Muscle of back (tissue), 13 donors: ENCODE measurements at places on chromosomes 1 and 21. TPM values are rescaled to one million over a fixed set of nuclear protein-coding genes. Genes with fewer than 3 reads are reported as not detected.

Gene KCNT2
- 4.9 TPM for polyA plus RNA-seq

Gene SARS1
- 83.9 TPM for polyA plus RNA-seq

GRCh38 chr1:89799495-89799894 lies 21.3 kb upstream of the LRRC8D start:
- no peak for DNase-seq

DNA sequence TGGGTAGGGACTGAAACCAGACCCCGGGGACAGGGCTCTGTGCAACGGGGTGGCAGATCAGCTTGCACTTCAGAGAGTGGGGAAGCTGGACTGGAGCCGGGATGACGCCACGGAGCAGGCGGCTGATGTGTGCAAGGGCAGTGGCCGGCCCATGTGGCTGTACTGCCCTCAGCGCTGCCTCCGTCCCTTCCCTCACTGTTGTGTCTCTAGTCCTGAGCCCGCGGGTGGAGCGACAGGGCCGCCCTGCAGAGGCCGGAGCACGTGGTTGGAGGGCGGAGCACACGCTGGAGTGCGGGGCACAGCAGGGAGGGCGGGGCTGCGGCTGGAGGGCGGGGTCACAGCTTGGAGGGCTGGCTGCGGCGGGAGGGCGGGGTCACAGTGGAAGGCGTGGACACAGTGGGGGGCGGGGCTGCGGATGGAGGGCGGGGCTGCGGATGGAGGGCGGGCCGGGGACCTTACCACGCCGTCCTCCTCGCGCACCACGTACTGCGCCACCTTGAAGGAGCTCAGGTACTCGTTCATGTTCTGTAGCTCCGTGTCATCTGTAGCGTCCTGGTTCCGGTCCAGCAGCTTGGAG lies 52.4 kb downstream of the CHD5 start:
- DNase-seq, result peak; percentile 66

DNA sequence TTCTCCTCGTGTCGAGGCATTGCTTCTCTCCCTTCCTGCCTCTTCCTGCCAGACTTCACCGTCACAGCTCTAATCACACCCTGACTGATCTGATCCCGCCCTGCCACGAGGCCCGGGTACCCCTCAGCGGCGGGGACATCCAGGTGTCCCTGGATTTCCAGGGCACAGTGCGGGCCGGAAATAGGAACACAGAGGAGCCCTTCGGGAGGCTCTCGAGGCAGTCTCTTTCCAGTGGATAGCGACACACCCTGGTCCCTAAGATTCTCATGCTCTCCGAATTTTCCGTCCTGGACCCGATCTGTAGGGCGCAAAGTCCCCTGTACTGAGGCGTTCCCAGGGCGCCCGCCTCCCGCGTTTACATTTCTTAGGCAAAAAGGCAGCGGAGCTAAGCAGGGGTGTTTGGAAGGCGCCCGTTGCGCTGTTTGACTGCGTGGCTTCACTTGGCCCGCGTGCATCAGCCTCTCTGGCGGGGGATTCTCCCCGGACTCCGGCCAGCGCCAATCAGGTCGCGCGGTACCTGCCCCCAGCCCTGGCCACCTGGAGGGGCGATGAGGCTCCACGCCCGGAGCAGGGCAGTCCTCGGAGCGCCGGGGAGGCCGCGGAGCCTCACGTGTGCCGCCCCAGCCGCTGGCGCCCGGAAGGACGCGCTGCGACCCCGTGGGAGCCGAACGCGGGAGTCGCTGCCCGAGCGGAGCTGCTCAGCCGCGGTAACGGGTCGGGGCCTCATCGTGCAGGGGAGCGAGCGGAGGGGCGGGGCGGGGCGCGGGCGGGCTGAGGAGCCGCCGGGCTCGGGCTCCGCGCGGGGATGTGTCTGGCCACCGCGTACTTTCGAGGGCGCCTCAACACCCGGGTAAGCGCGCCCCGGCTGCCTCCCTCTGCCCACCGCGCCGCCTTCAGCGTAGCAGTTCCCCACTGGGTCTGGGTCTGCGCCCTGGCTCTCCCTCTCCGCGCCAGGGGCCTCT lies at the start of gene FAM163A:
TSS of gene FAM163A (plus strand) at position 575 of the 962 bp plus-strand sequence. CDS start 69,807 bp downstream, outside the sequence.
- DNase-seq, result peak; percentile 56
